Esophagus (tissue), 2 donors: ENCODE measurements at places on chromosomes 5 and 9. TPM values are rescaled to one million over a fixed set of nuclear protein-coding genes. Genes with fewer than 3 reads are reported as not detected.

ITK gene
- 0.58 TPM for polyA plus RNA-seq

RAB3C gene
- polyA plus RNA-seq, result 0.02 TPM

SPATA31A3 gene
- polyA plus RNA-seq, result not detected

SH3TC2 gene
- polyA plus RNA-seq, result 1.4 TPM

TPPP gene
- polyA plus RNA-seq, result 2.7 TPM
